HFFc6 (cell line): ENCODE measurements at places on chromosomes 2 and 18.
A peak's percentile ranks its signal among the peaks of the same experiment; 100 is the strongest.

DNA sequence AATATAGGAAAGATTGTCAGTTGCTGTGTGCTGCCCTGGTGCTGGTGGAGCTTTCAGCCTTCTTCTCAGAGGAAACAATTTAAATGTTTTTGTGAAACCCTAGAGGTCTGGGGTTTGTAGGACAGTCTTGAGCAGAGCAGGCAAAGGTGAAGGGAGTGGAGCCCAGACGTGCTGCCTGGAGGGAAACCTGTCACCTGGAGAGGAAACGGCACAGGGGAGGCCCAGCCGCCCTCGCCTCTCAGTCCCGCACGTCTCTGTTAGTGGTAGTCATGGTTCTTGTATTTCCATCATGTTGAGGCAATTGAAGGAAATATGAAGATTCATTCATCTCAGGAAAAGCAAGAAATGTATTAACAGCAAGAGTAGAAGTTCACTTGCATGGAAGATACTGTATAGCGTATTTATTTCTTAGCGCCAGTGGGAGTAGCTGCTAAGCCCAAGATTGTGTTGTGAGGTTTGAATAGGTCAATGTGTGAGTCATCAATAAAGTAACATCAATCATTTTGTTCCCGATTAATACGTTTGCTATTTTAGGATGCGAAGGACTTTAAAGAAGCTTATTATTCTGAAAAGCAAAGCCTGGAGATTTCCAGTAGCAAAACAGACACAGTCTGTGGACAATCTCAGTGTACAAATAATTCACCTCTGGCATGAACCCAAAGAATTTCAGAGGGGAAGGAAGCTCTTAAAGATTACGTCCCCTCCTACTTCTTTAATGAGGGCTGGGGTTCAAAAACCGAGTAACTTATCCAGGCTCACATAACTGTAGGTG is 70.4 kb downstream of the LRRFIP1 start:
- no peak for DNase-seq

- DNase-seq = no peak
Measured at GRCh38 chr2:104321116-104321795, 532.7 kb upstream of the POU3F3 start.

GRCh38 chr2:234949762-234950434 is 1.9 kb upstream of the SH3BP4 start:
- peak; percentile 100 for DNase-seq

DNA sequence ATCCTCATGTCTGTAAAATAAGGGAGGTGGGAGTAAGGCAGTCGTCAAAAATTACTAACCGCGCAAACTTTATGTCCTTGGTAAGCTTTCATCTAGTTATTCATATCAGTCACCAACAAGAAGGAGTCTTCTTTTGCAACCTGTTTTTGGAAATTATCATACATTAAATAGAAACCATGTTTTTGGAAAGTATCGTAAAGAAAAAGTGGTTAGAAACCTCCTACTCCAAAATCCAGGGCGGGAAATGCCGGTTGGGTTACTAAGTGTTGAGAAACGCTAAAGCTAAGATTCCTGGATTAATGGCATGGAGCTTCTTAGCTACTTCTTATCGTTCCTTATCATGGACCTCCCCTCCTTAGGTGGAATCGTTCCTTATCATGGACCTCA is 778 bp downstream of the BBS5 start:
- no peak for DNase-seq

DNA sequence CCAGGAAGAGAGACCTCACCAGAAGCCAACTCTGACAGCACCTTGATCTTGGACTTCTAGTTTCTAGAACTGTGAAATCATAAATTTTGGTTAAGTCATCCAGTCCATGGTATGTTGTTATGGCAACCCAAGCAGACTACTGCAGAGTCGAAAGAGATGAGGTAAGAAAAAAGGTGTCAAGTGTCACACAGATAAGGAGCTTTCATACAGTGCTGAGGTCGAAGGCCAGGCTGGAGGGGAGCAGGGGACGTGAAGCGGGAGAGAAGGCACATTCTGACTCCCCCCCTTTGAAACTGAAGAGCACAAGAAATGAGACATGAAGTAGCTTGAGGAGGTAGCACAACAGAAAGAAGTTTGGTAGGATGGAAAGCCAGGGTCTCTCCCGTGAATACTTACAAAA is 110.4 kb downstream of the ALK start:
- no peak for DNase-seq

DNA sequence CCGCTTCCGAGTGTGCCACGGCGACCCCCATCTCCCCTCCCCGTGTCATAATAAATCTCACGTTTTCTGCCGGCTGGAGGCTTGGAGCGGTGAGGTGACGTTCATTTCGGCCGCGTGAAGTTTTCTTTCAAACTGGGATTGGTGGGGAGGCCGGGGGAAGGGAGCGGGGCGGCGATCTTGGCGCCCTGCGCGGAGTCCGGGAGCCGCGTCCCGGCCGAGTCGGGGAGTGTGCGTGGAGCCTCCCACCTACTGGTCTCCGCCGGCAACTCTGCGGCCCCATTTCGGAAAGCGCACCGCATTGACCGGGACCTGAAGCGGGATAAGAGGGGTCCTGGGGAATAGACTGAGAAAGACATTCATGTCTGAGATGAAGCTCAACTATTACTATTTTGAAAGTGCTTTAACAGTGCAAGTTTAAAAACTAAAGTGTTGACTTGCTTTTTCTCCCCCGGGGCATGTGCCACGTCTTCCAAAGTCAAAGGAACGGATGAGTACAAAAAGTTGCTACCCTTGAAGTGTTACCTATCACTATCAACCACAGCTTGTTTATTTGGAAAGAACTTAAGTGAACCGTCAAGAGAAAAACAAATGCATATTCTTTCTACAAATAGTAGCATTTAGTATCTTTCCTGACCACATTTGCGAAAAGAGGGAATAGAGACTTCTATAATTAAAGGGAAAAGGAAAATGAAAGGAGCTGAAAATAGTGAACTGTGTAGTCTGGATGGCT is 818 bp upstream of the IKZF2 start:
- DNase-seq = peak; percentile 75

GRCh38 chr2:19187323-19188020 is 171.0 kb downstream of the OSR1 start:
- DNase-seq = peak; percentile 62

- no peak for DNase-seq
Measured at GRCh38 chr18:74290794-74291471, 830 bp downstream of the CYB5A start.

- no peak for DNase-seq
Measured at GRCh38 chr2:226738821-226739544, 60.6 kb downstream of the IRS1 start.
